Stimulated activated CD8-positive, alpha-beta memory T cell treated with anti-CD3 and anti-CD28 coated beads, Interleukin-4, amount 100 ng/mL, for 1 hour (primary cell): ENCODE measurements at places on chromosomes 7 and 10.

DNA sequence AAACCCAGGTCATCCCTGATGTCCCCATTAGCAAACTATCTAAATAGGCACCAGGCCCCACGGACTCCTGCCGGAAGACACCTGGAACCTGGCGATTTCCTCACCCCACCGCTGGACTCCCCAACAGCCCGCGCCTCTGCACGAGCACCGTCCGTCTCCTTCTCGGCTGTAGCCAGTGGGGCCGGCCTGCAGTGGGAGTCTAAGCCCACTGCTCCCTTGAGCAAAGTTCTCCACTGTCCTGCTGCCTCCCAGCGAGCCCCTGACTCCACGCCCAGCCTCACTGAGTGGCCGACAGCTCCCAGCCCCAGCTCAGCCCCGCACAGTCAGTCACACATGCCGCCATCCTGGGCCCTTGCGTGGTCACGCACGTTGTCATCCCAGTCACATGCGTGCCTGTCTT is 211.3 kb upstream of the PPP2R2D start:
- no peak for DNase-seq

- DNase-seq: no peak
These were observed 462.2 kb downstream of the AUTS2 start for GRCh38 chr7:70060298-70061068.

DNA sequence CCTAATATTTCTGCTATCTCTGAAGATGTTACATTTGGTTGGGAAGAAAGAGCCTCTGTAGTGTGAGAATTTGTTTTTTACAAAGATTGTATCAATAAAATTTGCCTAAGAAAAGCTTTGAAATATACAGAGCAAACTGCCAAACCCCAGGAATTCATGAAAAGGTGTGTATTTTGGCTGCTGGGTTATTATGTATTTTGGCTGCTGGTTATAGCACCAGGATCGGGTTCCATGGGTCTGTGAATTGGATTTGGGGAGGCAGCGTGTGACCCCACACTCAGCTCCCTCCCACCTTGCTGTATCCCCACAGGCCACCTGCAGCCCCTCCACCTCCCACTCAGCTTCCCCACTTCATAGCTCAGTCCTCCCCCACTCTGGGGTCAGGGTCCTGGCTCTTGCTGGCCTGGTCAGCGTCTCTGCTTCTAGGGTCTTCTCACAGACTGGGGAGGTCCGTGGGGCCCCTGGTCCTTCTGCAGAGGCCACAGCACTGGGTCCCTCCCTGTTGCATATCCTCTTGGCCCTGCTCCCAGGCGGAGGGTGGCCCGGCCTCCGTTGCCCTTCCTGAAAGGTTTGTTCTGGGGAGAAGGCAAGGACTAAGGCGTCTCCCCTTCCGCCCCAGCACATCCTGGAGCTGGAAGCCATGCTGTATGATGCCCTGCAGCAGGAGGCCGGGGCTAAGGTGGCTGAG is 24.0 kb upstream of the DPYSL4 start:
- no peak for DNase-seq

DNA sequence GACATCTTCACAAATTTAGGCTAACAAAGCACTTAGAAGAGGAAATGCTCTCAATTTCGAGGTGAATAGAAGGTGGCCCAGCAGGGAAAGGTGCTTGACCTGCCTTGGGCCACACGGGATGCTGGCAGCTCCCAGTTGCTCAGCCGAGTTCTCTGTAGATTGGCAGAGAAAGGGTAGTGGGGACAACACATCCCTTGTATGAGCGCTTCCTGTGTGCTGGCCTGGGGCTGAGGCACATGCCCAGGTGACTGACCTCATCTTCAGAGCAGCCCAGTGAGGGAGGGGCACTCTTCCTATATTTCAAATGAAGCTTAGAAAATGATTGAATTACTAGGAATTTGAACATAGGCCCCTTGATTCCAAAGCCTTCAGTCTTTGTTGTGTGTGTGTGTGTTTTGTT is 20.2 kb downstream of the BAG3 start:
- DNase-seq: no peak

GRCh38 chr10:57663401-57663800 is 604.3 kb downstream of the IPMK start:
- no peak for DNase-seq

- no peak for DNase-seq
These were observed 52.4 kb downstream of the NPTX2 start for GRCh38 chr7:98669329-98670000.

- no peak for DNase-seq
These were observed 233.9 kb downstream of the WDR37 start for GRCh38 chr10:1290071-1290471.

DNA sequence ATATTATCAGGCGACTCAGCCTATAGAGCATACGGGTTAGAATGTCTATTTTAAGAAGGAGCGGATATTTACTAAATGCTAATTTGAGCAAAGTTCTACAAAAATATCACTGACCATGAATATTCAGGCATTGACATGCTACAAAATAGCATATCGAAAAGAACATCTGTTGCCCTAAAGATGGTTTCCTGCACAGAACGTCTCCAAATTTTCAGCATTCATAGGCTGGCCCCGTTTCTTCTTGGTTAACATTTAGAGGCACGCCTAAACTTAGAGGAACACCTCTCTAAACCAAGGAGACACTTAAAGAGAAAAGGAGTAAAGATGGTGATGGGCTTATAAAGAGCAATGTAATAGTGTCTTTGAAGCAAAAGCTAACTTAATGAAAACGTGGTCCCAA is 1.3 kb upstream of the MINPP1 start:
- DNase-seq: no peak

GRCh38 chr10:27481486-27481885 is 22.6 kb upstream of the RAB18 start:
- no peak for DNase-seq

GRCh38 chr7:121480058-121480457 is 84.0 kb upstream of the FAM3C start:
- DNase-seq: no peak

GRCh38 chr7:106285855-106286492 is 1.2 kb upstream of the NAMPT start:
- no peak for DNase-seq

DNA sequence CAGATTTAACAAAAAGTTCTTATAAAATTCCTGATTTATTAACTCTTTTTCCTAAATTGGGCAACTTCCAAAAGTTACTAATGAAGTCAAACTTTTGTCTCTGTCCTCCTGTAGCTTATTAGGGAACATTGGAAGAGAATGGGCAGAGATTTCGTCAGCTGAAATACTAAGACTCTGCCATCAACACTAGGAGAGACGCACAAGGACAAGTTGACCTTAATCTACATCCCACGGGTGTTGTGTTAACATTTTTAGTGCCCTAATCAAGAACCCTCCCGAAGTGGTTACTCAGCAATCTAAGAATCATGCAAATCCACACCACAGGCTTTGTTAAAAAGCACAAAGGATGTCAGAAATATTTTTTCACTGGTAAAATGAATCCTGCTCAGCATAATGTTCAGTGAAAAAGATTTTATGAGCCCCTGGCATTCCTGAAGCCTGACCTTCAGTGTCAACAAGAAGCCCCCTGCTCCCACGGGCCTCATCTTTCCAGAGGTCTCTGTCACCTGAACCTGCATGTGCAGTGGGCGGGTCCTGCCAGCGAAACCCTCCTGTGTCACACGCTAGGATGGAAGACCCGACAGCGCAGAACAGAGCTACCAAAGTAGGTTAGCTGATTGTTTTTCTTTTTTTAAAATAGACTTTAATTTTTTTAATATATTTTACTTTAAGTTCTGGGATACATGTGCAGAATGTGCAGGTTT is 70.6 kb upstream of the AKR1E2 start:
- DNase-seq: no peak

- no peak for DNase-seq
These were observed 423.0 kb downstream of the NEBL start for GRCh38 chr10:20474064-20474463.

DNA sequence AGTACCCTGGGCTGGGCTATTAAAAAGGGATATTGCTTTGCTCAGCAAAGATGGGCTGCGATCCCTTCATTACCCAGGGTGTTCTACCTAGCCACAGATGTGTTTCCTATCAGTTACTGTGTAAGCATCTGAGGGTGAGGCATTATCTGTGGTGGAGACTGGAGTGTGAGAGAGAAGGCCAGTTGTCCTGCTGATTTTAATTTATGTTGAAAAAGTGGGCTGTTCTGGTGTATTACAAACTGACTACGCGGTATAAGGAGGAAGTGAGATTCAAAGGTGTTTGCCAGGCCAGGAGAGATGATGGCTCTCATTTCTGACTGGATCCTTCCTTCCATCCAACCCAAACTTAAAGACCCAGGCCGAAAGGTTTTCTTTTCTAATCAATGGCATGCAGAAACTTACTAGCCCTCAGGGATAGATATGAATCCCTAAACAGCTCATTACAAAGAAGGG is 7.6 kb downstream of the TCF7L2 start:
- no peak for DNase-seq

DNA sequence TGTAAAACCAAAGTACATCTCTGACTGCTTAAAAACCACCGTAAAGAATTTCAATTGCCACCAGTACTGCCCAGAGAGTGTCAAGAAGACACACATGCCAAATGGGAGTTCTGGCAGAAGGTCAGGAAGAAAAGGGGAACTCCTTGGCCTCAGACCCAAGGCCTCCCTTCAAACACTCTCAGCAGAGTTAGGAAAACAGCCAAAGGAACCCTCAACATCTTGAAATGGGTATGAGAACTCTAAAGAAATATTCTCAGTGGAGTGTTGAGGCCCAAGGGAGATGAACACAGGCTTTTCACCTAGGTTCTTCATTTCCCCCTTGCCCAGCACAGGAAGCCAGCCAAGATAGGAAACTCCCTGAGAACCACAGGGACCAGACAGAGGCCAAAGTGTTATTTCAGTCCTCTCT is 96.1 kb upstream of the ASAH2 start:
- no peak for DNase-seq

DNA sequence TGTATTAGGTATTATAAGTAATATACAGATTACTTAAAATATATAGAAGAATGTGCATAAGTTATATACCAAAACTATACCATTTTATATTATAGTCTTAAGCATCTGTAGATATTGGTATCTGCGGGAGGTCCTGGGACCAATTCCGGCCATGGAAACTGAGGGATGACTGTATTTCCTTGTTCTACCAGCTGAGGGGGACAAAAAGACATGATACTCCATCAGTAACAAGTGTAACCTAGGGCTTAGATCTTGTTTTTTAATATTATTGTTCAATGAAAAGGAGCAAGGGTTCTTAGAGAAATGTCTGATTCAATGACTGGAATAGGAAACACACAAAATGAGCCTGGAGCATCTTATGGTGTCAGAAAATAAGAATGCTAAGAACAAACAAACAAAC is 752.5 kb downstream of the CCSER2 start:
- DNase-seq: no peak

- no peak for DNase-seq
These were observed 194.8 kb downstream of the CELF2 start for GRCh38 chr10:11212288-11213085.

DNA sequence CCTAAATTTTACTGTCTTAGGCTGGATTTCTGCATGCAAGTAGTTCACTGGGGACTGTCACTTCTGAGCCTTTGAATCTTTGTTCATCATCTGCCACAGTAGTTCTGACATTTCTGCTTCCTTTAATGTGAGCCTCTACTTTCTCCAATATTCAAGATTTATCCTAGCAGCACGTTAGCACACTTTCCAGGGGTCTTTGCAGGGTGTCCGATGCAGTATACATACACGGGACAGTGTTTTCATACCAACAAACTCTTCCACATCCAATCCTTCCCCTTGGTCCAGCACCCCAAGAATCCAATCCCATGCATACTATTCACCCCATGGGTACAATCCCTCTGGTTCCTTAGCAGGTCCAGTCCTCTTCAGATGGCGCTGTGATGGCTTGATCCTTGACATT is 22.7 kb upstream of the NPTX2 start:
- no peak for DNase-seq

GRCh38 chr7:42068554-42069280 is 168.3 kb downstream of the GLI3 start:
- DNase-seq: no peak

- no peak for DNase-seq
These were observed 532.3 kb upstream of the GALNT17 start for GRCh38 chr7:70599446-70600190.

GRCh38 chr10:117107238-117107637 is 30.8 kb downstream of the VAX1 start:
- no peak for DNase-seq

DNA sequence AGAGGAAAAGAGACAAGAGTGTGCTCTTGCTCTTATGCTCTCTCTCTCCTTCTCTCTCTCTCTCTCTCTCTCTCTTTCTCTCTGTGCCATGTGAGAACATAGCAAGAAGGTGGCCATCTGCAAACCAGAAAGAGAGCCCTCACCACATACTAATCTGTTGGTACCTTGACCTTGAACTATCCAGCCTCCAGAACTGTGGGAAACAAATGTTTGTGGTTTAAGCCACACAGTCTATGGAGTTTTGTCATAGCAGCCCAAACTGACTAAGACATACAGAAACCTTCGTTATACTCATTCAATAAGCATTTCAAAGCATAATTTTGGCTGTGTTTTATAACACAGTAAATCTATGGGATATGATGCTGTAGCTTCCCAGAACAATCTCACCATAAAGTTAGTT is 56.4 kb upstream of the PLPP4 start:
- no peak for DNase-seq

GRCh38 chr7:153939177-153939576 is 113.0 kb upstream of the DPP6 start:
- DNase-seq: no peak

DNA sequence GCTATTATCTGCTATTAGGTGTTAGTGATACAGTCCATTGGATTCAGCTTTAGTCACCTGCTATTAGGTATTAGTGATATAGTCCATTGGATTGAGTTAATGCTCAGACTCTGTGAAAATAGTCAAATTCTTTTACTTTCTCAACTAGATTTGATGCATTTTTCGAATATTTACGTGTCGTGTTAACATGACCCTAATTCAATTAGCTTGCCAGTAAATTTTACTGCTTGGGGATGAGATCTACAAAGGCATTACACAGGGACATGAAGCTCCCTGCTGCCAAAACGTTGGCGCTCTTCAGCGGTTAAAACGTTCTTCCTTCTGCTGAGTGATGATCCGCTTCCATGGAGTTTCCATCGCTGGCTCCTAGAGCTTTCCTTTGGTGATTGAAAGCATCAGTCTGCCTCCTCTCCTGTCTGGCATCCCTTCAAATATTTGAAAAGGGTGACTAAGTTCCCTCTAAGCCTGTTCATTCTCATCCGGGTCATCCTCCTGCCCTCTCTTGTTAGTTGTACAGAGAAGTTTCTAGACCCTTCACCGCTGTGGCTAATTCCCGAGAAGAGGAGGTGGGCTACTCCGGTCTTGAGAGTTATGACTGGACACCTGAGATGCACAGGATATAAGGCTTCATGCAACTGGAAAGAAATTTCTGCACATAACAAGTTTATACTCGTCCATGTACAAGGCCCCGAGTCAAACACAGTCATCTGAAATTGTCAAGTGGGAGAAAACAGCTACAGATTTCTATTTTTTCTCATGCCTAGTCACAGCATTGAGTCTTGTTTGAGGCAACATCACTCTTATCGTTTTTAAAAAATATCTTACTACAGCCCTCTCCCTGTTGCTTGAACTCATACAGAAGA is 254.0 kb downstream of the KLF6 start:
- DNase-seq: no peak

- DNase-seq: no peak
These were observed 1.4 kb upstream of the TMEM26 start for GRCh38 chr10:61454541-61454940.

- no peak for DNase-seq
These were observed 9.3 kb downstream of the ADAP1 start for GRCh38 chr7:945147-945555.

- no peak for DNase-seq
These were observed 259.9 kb downstream of the FGFR2 start for GRCh38 chr10:121338206-121338980.

- DNase-seq: no peak
These were observed 41.5 kb downstream of the PTN start for GRCh38 chr7:137302081-137302480.

- DNase-seq: no peak
These were observed 1.7 kb downstream of the MEPCE start for GRCh38 chr7:100431286-100431735.
